ENCODE measurements at places on chromosomes 3 and 15.

DNA sequence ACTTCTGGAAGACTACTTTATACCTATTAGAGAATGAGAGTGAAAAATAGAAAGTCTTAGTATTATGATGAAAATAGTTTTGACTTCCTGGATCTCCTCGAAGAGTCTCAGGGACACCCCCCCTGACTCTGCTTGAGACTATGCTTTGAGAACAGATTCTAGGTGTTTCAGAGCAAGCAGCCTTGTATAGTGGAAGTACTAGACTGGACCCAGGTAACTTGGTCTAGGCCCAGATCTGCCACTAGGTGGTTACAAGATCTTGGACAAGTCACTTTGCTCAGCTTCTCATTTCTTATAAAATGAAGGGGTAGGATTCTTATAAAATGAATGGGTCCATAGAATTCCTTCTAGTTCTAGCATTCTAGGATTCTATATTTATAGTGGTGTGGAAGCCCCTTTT, 9.1 kb downstream of the ABHD5 start:
- no peak for DNase-seq

GRCh38 chr3:123036352-123037014, 8.9 kb upstream of the SEMA5B start:
- DNase-seq = no peak

DNA sequence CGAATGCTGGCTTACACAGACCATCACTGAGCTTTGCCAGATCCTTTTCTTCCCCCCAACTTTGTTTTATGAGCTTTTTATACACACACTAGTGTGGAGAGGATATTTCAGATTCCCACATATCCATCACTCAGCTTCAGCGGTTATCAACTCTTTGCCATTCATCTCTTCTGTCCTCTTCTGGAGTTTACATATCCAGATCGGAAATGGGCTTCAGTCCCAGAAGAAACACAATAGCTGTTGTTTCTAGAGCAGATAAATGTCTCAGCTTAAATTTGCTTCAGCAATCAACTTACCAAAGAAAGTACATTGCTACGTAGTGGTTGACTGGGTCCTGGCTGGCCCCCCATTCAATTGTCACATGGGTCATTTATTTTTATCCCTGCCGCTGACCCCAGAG, 185.9 kb upstream of the BHLHE40 start:
- DNase-seq = no peak

GRCh38 chr3:127467391-127467790, 123.1 kb downstream of the TPRA1 start:
- no peak for DNase-seq

DNA sequence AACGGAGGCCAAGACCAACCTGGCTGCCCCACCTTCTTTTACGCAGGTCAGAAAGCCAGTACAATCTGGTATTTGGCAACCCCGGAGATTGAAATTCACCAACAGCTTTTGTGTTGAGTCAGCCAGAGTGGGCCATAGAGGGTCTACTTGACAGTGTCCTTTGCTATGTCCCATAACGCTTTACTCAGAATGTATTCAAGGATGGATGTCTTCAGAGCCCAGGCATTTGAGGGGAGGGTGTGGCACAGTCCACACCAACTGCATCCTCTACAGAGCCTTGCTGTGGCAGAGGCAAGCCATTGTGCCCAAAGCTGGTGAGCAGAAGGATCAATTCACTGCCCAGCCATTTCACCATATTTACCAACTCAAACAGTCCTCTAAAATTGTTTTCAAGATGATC, 18.4 kb downstream of the PLA1A start:
- DNase-seq = no peak

DNA sequence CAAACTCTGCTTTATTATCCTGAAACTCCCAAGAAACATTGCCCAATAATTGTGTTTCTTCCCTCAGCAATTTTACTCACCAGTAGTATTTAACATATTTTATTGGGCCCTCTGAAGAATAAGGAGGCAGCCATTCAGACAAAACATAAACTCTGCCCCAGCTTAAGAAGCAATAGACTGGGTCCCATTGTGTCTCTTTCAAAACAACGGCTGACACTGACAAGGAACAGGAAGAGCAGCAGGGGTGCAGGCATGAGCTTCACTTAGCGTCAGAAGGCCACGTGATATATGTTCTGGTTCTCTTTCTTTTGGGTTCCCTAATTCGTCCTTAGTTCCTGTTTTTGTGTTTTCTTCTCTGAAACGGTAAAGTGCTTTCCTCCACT, 242.3 kb downstream of the FHIT start:
- no peak for DNase-seq

DNA sequence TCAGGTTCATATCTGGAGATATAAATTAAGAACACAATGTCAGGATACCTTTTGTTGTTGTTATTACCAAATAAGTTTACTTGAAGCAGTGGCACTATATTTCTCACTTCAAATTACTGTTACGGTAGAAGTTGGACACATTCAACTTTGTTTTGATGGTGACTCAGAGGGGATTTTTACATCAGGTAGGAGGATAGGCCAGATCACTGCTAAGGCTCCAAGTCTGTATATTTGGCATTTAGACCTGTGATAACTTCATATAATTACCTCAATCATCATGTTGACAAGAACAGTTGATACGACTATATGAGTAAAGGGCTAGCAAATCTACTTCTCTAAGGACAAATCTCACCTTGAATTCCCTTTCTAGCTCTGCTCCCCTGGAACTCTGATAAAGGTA, 15.6 kb downstream of the LZTFL1 start:
- DNase-seq = no peak

Measured in NCI-H2081 (cell line).